NCI-H1092 (cell line): ENCODE measurements at places on chromosomes 6 and 20.

DNA sequence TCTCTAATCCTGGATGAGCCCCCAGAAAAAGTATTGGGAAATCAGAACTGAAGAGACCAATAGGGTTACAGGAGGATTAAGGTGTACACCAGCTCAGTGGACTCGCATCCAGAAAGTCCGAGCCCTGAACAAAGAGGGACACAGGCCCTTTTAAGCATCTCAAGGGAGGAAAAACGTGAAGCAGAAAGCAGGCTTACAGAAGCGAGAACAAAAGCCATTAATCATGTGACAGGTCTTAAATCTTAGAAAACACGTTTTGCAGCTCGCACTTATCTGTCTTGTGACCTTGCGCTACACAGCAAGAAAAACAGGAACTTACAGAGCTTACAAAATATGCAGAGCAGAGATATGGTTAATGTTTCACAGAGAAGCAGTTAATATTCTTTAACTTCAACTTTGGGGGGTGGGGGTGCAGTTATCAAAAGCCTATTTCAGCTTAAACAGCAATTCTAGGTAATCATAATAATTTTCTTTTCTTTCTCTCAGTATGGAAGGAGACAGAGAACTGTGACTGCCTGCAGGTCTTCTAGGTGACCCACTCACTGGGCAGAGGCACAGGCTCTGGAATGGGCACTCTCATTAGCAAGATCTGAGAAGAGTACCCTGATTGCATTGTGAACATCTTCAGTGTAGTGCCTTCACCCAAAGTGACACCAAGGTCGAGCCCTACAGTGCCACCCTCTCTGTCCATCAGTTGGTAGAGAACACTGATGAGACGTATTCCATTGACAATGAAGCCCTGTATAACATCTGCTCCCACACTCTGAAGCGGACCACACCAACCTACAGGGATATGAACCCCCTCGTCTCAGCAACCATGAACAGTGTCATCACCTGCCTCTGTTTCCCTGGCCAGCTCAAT, 65.0 kb upstream of the MOCS1 start:
- no peak for DNase-seq

DNA sequence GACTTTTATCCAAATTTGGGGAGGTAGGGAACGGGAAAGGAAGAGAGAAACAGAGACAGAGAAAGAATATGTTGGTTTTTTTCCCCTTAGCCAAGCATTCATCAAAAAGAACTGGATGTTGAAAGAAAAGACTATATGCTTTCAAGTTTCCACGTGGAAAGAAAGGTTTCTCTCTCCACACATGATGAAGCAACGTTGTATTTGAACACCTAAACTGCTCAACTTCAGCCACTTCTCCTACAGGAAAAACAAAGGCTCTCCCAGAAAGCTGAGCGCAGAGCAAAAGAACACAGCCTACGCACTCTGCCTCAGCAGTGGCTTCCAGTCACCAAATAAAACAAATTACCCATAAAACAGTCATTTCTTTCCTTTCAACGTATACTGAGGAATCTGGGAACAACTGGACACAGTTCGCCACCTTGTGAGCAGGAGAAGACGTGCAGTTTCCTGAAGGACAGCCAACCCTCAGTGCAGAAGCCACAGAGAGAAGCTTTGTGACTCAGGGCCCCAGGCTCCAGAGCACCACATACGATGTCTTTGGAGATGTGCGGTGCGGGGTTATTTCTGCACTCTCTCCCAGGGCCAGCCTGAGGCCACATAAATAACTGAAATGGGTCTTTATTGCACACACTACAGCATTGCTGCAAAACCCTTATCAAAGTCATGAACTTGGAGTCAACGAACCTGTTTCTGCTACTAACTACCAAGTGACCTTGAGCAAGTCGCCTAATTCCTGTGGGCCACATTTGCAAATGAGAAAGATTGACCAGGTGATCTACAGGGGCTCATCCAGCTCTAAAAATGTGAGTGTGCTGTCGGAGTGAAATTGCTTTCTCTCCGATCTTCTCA, 10.1 kb downstream of the IL17F start:
- DNase-seq, result peak; percentile 1

GRCh38 chr6:104585646-104586045, 274.1 kb downstream of the HACE1 start:
- no peak for DNase-seq

DNA sequence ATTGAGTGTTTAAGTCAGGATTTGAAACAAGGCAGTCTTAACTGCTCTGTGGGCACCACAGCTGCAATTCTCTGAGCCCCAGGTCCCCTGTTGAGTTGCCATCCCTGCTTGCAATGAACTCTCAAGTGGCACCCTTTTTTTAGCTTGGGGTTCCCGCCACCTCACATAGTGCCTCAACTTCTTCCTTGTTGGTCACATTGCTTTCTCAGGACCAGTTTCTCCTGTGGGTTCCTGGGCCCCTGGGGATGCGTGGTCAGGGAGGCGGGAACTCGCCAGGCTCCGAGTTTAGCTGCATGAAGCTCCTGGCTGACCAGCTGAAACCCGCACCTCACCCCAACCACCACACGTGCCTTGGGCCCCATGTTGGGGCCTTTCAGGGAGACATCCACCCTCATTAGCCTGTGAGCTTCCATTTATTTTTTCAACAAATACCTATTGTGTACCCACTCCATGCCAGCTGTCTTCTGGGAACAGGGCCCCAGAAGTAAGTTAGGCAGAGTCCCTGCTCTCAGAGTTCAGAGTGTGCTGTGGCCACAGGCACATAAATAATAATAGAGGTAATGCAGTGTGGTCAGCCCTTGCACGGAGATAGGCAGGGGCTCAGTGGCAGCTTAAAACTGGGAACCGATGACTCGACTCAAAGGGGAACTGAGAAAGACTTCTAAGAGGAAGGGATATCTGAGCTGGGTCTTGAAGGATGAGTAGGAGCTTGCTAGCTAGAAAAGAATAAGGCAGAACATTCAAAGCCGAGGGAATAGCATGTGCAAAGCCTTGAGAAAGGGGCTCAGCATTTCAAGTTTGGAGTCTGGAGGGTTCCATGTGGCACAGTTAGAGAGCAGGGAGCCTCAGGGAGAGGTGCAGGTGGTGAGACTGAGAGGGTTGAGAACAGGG, 33.9 kb upstream of the FAM83D start:
- no peak for DNase-seq

- DNase-seq, result no peak
These were observed 8.4 kb upstream of the FHL5 start for GRCh38 chr6:96554558-96554957.

- no peak for DNase-seq
These were observed 712 bp downstream of the DEK start for GRCh38 chr6:18263418-18264218.

DNA sequence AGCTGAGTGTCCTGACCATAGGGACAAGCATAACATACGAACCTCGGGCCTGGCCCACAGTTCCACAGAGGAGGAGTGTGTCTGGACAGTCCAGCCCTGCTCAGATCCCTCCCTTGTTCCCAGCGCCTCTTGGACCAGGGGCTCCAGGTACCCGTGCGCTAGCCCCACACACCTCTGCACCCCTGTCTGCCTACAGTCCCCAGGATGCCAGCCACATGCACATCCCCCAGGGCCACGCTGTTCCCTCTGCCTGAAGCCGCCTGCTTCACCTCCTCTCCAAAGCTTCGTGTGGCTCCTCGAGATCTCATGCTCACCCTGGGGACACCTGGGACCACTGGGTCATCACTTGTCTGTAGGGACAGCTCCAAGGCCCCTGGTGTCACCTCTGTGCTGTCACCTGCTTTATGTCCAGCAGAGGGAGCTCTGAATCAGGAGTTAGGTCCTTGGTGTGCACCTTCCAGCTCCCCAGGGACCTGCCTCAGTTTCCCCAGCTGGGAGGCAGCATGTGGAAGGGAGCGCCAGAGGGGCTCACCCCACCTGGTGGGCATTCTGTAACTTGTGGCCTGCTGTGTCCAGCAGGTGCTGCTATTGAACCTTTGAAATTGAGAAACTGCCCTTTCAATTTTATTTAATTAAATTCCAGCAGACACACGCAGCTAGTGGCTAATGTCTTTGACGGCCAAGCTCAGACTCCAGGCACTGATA, 7.3 kb upstream of the YTHDF1 start:
- DNase-seq, result peak; percentile 17
